ENCODE measurements at places on chromosomes 6 and 20.

GRCh38 chr6:16345449-16346330 lies 107.3 kb downstream of the GMPR start:
- peak; percentile 74 for DNase-seq

- DNase-seq, result no peak
Measured at GRCh38 chr20:63073738-63074065, 66.9 kb upstream of the BHLHE23 start.

DNA sequence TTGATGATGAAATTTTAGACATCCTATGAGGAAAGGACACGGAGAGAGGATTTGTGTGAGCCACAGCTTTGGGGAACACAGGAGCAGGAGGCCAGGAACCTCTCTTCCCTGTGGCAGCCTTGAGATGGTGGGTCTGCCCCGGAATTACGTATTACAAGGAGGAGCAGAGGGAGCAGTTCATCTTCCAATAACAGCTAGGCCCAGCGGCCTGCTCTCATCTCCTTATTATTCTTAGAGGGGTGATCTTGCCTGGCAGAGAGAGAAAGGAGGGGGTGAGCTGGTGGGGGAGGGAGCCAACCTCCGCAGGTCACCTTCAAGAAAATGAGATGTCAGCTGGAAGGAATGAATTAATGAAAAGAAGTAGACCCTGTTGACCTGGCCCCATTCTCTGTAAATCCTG lies 305.8 kb downstream of the LRFN2 start:
- no peak for DNase-seq

DNA sequence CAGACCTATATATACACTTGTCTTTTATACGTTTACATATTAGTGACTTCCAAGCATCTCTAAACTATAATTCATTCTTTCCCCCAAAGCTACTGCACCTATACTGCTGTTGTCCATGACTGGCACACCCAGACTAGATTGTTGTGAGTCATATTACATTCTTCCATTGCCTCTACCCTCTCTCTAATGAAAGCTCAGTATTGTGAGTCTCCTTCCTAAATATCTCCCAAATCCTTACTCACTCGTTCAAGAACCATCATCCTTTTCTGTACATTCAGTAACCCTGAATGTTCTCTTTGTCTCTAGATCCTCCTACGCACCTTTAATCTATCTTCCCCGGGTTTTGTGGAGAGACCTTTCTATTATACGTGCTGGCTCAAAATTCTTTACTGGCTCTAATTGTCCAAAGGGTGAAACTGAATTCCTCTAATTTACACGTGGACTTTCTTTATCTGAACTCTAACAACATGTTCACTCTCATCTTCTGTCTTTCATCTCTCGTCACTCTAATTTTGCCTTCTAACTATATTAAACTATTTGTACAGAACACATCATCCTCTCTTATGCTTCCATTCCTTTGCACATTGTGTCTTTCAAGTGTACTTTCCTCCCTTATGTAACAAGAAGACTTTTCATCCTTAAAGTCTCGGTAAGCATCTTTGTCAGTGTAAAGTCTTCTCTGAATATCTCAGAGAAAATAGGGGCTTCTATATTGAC lies 109.3 kb downstream of the IBTK start:
- no peak for DNase-seq

GRCh38 chr20:3739926-3740451 lies 7.5 kb downstream of the HSPA12B start:
- no peak for DNase-seq

GRCh38 chr6:144725736-144726522 lies 440.8 kb downstream of the UTRN start:
- no peak for DNase-seq

- no peak for DNase-seq
Measured at GRCh38 chr6:154345811-154346210, 10.8 kb downstream of the IPCEF1 start.

GRCh38 chr20:60240415-60240814 lies 282.2 kb downstream of the CDH26 start:
- no peak for DNase-seq

DNA sequence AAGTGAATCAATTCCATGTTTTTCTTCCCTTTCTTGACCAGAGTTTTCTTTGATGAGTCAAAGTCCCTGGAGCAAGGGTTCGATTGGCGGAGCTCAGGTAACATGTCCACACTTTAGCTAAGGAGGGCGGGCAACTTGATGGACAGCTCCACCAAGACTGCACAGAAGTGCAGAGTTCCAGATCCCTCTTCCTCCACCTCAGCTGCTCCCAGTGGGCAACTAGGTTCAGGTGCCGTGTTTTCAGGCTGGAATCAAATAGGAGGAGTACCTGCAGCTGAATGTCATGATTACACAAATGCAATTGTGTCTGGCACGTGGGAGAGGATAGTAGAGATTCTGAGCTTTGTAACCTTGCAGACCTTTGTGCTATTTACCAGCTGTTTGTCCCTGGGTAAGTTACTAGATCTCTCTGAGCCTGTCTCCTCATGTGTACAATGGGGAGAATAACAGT lies 1.9 kb upstream of the ELMO2 start:
- DNase-seq, result no peak

GRCh38 chr6:5294392-5295211 lies 33.3 kb downstream of the FARS2 start:
- no peak for DNase-seq

DNA sequence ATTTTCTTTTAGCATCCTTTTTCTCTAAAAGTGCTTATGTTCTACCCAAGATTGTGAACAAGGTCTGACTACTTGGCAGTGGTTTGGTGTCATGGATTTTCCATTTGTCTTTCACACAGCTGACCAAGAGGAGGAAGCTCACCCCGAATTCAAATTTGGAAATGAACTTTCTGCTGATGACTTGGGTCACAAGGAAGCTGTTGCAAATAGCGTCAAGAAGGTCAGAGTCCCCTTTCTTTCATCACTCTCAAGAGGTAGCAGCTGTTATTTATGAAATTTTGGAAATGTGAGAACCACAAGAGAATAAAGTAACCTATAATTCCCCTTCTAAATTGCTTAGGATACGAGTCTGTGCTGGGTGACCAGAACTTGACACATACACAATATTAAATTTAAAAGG lies 113.0 kb upstream of the LAMP5 start:
- no peak for DNase-seq

DNA sequence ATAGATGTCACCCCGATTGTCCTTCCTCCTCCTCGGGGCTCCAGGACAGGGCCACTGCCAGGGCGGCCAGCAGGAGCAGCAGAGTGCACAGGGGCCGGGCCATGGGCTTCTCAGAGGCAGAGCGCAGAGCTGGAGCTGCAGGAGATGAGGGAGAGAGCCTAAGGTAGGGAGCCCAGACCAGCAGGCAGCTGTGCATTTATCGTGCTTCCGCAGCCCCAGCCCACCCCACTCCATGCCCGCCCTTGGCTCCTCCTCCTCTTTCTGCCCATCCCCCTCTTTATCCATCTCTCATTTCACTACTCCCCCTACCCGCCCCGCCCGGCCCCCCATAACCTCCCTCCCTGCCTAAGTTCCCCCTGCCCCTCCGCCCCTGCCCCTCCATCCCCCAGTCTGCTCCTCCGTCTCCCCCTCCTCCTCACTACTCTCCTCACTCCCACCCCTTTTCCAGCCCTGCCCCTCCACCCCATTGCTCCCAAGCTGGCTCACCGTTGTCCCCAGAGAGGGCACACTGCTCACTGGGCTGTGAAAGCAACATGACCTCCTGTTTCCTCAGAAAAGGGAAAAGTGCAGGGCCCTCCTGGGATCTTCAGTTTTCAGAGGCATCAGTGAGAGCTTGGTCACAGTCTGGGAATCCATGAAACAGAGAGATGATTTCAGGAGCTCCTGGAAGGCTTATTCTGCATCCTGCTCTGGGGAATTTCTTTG lies 25.5 kb upstream of the CST1 start:
- no peak for DNase-seq
